Naive thymus-derived CD4-positive, alpha-beta T cell (primary cell): ENCODE measurements at places on chromosomes 7 and 10.

- no peak for DNase-seq
These were observed 3.8 kb upstream of the TECTB start for GRCh38 chr10:112279433-112279832.

- no peak for DNase-seq
These were observed 118.9 kb downstream of the PPP1R3A start for GRCh38 chr7:113799896-113800295.

DNA sequence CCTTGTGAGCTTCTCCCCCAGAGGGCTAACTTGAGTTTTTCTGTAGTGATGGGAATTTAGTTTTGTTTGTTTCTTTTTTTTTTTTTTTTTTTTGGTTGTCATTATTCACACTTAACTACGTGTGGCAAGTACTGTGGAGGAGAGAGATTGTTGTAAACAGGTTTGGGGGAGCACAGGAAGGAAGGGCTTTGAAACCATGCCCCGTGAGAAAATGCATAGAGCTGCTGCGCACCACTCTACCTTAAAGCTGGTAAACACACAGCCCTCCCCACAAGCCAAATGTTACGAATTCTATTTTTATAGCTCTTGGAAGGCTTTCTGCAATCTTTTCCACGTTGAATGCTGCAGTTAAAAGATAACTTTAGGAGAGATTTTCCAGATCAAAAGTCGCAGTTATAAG, 76.2 kb downstream of the ZNF22 start:
- no peak for DNase-seq

- DNase-seq = no peak
These were observed 9.9 kb downstream of the SGMS1 start for GRCh38 chr10:50613726-50614443.

DNA sequence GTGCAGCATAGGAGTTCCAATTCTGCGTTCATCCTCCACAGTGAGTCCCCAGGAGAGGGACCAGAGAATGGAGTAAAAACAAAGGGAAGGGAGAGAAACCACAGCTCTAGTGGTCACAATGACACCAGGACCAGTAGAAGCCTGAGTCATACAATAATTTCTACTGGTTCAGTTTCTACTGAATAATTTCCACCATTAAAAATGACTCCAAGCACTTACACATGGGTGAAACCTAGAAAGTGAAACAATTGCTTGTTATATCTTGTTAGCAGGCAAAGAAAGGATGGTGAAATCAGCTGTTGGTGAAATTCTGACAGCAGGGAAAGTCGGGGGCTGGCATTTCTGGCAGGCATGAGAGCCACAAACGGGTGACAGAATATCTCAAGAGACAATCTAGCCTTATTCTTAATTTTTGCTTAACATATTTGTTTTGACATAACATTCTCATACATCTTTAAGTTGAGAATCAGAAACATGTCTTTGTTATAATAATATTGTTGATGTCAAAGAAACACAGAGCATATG, 1065.8 kb upstream of the C7orf33 start:
- no peak for DNase-seq

DNA sequence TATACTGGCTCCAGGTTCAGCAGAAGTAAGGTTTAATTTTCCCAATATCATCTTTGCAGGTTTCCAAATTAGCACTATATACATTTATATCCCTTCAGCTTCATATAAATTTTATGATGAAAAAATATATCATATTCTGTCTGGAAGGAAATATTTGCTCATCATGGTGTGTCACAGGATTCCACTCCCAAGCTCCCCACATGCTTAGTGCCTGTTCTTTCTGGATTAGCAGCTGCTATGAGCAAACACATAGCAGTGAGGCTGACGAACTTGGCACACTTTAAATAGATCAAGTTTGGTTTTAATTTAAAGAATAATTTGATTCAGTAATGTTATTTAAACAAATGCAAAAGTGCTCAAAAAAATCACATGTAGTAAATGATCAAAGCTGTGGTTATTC, 251.9 kb downstream of the AGMO start:
- no peak for DNase-seq

- no peak for DNase-seq
These were observed 147.1 kb upstream of the NRBF2 start for GRCh38 chr10:62985807-62986600.

DNA sequence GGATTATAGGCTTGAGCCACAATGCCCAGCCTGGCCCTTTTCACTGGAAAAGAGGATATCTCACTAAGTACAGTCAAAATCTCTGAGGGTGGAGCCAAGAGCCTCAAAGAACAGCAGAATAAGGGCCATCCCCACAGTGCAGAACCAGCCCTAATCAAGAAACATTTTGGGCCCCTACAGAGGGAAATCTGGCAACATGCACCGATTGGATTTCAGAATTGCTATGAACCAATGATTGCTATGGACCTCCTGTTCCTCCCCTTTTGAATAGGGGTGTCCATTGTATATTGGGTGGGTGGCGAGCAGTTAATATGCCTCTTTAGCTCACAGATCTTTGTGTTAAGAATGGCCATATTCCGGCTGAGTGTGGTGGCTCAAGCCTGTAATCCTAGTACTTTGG, 42.7 kb downstream of the SKIDA1 start:
- DNase-seq = no peak

DNA sequence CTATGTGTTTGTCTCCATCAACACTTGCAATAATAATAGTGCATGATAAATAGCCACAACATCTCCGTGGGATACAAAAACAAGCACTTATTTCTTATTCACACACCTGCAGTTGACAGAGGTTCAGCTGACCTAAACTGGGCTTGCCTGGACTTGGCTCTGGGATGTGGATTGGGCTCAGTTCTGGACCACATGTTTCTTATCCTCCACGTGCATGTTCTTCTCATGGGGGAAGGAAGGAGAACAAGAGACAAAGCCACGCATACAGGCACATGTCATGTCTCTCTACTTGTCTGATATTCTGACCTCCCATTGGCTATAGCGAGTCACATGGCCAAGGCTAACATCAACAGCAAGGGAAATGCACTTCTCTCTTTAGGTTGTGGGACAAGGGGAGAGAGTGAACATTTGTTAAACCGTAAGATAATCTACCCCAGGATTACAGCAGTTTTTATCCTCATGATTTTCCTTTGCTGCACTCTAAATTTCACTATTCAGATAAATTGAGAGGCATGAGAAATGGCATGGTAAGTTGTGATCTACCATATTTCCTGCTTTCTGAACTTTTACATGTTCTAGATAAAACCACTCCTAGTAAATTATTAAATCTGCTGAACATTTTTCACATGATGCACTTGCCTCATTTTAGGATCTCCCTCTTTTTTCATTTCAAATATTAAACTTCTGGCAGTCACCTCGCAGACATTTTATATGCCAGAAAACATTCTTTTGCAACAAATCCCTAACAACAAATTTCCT, 33.7 kb downstream of the CFAP58 start:
- no peak for DNase-seq

- DNase-seq = no peak
These were observed 41.4 kb upstream of the PNLIPRP3 start for GRCh38 chr10:116385994-116386809.

- DNase-seq = no peak
These were observed 3.6 kb downstream of the FIGNL1 start for GRCh38 chr7:50446542-50446960.

DNA sequence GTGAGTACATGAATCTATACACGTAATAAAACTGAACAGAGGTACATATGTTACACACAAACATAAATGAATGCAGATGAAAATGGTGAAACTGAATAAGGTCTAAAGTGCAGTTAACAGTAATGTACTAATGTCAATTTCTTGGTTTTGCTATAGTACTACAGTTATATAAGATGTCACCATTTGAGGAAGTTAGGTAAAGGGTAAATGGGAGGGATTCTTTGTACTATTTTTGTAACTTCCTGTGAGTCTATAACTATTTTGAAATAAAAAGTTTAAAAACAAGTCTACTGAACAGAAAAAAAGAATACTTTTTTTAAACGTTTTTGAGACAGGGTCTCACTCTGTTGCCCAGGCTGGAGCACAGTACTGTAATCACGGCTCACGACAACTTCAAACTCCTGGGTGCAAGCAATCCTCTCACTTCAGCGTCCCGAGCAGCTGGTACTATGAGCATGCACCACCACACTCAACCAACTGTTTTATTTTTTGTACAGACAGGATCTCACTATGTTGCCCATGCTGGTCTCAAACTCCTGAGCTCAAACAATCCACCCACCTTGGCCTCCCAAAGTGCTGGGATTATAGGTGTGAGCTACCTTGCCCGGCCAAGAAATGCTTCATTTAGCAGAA, 71.5 kb downstream of the WAPL start:
- no peak for DNase-seq

GRCh38 chr10:59285073-59285472, 77.3 kb downstream of the FAM13C start:
- no peak for DNase-seq

GRCh38 chr7:3950249-3950648, 649.2 kb downstream of the SDK1 start:
- no peak for DNase-seq
